ENCODE measurements at places on chromosomes 7 and 10.

DNA sequence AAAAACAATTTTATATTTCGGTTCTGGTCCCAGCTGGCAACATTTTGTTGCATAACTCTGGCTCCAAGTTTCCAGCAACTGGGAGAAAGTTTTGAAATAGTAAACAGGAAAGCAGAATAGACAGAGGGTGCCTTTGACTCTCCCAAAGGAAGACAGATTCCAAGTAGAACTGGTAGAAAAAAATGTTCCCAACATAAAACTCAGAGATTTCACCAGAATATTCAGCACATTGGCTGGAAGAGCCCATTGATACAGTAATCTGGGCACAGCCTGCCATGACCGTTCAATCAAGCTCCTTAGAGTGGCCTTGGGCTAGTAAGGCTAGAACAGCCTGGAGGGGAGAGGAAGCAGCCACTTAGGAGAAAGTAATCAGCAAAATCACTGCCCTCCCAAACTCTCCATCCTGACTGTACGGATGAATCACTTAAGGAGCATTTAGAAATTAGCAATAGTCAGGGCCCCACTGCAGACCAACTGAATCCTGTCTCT lies 120.4 kb downstream of the CUBN start:
- DNase-seq = no peak

- no peak for DNase-seq
Measured at GRCh38 chr10:114908896-114909295, 29.1 kb upstream of the TRUB1 start.

- no peak for DNase-seq
Measured at GRCh38 chr7:155798673-155799439, 13.4 kb downstream of the SHH start.

GRCh38 chr10:16195178-16195769 lies 241.5 kb upstream of the PTER start:
- DNase-seq = no peak

DNA sequence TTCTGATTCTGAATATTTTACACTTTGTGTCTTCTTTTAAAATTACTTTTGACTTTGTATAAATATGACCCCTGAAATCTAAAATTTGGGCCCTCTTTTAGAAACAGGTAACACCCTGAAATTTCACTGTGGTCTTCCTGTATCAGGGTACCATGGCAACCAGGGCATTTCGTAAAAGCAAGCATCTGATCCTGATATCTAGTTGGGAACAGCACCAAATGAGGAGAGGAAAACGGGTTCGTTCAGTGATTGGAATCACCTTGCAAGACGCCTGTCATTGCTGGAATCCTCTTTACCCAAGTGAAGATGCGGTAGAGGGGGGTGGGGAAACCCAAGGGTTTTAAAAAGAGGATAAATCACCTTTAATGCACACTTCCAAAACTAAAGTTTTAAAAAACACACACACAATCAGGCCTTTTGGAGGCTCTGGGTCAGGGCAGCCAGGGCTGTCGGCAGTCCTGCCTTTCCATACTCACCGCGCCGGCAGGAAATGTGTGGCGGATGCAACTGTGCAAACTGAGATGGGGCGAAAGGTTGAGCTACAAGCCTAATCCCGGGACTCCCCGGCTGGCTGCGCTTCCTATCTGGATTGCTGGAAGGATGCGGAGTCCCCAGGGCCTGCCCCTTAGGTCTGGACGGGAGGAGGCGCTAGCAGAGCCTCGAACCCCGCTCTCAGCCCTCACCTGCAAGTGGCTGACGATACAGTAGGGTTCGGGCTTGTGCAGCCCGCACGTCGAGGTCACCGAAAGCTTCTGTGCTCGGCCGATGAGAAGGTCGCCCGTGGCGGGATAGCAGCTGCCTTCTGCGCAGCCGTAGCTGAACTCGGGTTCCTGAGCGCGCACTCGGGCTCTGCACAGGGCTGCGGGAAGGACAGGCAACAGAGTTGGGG lies 1.8 kb downstream of the LAMB1 start:
- no peak for DNase-seq

Measured in NCI-H510A treated with DMSO at 0.1 percent for 48 hours (cell line).